ENCODE measurements at places on chromosomes 3 and 15.

GRCh38 chr15:57472861-57473260, 96.6 kb downstream of the CGNL1 start:
- no peak for DNase-seq

- no peak for DNase-seq
Measured at GRCh38 chr3:188796122-188796631, 375.6 kb upstream of the TPRG1 start.

DNA sequence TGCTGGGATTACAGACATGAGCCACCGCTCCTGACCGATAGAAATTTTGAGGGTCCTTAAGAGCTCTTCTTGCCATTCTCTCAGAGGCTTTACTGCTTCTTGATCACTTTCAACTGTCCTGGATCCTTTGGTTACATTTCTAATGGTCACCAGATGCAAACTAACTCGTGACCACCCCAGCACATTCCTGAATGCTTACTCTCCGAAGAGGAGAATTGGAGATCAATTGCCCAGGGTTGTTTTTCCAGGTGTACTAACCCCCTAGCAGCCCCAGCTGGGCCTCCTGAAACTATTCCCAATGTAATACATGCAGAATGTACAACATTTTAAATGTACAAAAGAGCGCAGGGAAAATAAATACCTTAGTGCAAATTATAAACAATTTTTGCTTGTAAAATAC, 65.1 kb upstream of the TBL1XR1 start:
- DNase-seq: no peak

- no peak for DNase-seq
Measured at GRCh38 chr3:12884186-12884680, 42.9 kb upstream of the RPL32 start.

GRCh38 chr15:29103824-29104565, 165.6 kb downstream of the NSMCE3 start:
- no peak for DNase-seq

- no peak for DNase-seq
Measured at GRCh38 chr3:156814295-156814694, 11.9 kb upstream of the LEKR1 start.

DNA sequence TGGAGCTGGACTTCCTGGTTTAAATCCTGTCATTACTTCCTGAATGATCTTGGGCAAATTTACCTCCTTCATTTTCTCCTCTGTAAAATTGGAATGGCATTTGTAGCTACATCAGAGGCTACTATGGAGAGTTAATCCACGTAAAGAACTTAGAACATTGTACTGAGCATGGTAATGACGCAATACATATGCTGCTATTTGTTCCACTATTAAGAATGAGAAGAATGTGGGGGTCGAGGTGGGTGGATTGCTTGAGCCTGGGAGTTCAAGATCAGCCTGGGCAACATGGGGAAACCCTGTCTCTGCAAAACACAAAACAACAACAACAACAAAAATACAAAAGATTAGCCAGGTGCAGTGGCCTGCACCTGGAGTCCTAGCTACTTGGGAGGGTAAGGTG, 250.6 kb downstream of the RYR3 start:
- DNase-seq: no peak

- no peak for DNase-seq
Measured at GRCh38 chr3:169659096-169659819, 4.3 kb downstream of the MECOM start.

DNA sequence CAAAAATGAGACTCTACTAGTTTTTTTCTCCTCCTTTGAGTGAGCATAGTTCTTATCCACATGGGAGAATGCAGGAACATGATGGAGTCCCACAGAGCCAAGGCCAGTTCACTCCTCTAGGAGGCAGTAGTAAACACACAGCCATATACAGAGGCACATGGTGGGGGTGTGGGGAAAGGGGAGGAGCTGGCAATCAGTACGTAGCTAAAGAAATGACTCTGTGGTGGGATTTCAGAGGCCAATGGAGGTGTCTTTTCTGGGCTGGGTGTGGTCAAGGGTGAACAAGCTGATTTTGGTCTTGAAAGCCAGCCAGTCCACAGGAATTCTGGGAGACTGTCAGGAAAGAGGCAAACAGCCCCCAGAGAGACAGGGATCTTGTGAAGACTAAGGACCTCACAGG, 6.6 kb upstream of the RAB11A start:
- DNase-seq: no peak

DNA sequence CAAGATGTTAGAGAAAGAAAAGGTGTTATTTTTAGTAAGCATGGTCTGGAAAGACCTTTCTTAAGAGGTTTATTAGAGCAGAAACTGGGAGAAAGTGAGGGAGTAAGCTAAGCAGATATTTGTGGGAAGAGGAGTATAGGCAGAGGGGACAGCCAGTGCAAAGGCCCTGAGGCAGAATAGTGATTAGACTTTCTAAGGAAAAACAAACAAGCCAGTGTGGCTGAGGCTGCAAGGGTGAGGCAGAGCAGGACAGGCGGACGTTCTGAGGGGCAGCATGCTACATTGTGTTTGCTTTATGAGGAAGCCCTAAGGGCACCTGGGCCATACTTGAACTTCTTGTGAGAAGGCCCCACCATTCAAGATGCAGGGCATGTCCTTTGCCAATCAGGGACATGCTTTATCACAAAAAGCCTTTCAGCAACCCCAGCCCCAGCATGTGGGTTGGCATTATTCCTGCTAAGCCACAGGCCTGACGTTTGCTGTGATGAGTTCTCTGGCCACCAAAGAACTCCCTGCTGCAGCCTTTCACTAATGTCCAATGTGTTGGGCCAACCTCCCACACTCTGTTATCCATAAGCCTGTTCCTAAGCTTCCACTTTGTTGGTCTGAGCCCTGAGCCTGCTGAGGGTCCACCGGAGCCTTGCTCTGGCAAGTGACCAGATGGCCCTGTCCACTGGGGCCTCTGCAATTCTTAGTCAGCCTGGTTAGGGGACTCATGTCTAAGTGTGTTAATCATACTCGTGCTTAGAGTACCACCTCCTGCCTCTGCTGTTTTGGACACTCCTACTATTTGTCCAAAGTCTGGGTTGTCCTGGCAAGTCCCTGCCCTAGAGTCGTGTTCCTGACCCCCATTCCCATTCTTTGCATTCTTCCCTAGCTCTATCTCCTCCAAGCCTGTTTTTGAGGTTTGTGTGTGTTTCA, 209.9 kb upstream of the CTNNB1 start:
- no peak for DNase-seq

DNA sequence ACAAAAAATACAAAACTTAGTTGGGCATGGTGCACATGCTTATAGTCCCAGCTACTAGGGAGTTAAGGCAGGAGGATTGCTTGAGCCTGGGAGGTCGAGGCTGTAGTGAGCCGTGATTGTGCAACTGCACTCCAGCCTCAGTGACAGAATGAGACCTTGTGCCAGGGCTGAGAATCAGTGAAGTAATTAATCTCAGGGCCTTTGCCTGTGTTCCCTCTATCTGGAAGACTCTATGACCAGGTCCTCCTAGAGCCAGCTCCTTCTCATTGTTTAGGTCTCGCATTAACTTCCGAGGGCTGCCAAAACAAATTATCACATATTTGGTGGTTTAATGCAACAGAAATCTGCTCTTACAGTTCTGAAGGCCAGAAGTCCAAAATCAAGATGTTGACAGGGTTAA, 41.4 kb upstream of the FLNB start:
- no peak for DNase-seq

- DNase-seq: no peak
Measured at GRCh38 chr3:49656541-49657112, 17.5 kb upstream of the APEH start.

GRCh38 chr3:189789432-189789831, 158.2 kb downstream of the TP63 start:
- DNase-seq: no peak

GRCh38 chr3:84042399-84043106, 916.2 kb upstream of the CADM2 start:
- DNase-seq: no peak

GRCh38 chr3:111636366-111636885, 41.3 kb upstream of the ZBED2 start:
- no peak for DNase-seq

GRCh38 chr3:101677436-101678286, 729 bp upstream of the ZBTB11 start:
- DNase-seq: no peak

- no peak for DNase-seq
Measured at GRCh38 chr3:126618021-126618420, 36.9 kb downstream of the TXNRD3 start.

GRCh38 chr3:105830836-105831235, 38.0 kb downstream of the CBLB start:
- no peak for DNase-seq

GRCh38 chr3:8658306-8659212, 14.0 kb upstream of the SSUH2 start:
- no peak for DNase-seq

GRCh38 chr3:90221900-90222299, 1114.5 kb downstream of the EPHA3 start:
- DNase-seq: no peak

- DNase-seq: no peak
Measured at GRCh38 chr15:92930776-92931175, 30.7 kb downstream of the CHD2 start.

- no peak for DNase-seq
Measured at GRCh38 chr15:42182328-42182886, 25.7 kb downstream of the VPS39 start.

DNA sequence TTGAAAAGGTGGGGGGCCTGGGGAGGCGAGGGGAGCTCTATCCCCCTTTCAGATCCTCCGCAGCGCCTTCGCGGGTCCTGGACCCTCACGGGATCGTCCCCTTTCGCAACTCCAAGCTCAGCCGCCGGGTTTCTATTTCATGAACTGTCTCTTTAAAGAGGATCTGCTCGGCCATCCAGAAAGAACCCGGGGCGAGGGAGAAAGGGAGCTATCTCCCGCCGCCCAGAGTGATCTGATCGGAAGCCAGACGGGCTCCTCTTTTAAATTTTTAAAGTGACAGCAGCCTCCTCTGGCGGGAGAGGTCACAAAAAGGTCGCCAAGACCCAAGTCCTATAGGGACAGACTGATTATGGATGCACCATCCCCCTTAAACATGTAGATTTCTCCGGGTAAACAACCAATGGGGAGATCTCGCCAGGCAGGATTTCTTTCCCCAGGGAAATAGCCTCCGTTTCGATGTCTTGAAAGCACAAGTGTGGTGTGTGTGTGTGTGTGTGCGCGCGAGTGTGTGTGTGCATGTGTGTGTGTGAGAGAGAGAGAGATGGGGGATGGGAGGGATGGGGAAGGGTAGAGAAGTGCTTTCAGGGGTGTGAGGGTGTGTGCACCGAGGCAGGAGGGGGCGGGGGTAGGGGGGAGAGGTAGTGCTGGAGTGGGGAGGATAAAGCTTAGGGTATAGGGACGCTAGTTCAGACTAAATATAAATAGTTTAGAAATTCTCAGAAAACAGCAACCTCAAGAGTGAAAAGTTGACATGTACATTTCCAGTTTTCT, 516.1 kb downstream of the MECOM start:
- no peak for DNase-seq

DNA sequence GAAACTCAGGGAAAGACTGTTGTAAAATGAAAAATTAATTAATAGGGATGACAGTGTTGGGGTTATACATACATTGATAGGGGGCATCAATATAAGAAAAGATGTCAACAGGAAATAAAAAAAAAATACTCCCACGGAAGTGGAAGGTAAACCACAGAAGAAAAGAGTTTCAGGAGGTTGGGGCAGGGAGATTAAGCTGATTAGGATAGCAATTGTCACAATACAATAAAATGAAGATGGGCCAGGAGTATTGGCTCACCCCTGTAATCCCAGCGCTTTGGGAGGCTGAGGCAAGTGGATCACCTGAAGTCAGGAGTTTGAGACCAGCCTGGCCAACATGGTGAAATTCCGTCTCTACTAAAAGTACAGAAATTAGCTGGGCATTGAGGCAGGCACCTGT, 536.1 kb downstream of the AGBL1 start:
- no peak for DNase-seq

DNA sequence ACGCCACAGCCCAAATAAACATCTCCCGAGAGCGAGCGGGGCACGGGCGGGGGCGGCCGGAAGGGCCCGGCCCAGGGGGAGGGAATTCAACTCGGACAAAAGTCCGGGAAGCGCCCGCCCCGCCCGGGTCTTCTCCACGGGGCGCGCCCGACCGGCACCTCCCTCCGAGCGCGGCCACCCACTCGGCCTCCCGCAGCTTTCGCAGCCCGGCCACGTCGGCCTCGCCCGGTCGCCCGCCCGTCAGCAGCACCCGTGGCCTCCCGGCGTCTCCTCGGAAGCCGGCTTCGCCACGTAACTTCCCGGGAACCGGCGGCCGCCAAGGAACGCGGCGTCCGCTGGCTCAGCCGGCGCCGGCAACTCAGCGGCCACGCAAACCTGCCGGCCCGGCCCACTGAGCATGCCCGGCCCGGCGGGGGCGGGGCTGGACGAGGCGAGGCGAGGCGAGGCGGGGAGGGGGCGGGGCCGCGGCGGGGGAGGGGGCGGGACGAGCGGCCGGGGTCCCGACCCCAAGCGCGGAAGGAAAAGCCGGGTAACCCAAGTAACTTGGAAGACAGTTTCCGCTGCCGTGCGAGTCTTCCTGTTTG, at the start of gene TJP1:
Gene TJP1 (minus strand): TSS at position 369 of the 584 bp plus-strand sequence. CDS start 440 bp downstream, outside the sequence.
- no peak for DNase-seq

DNA sequence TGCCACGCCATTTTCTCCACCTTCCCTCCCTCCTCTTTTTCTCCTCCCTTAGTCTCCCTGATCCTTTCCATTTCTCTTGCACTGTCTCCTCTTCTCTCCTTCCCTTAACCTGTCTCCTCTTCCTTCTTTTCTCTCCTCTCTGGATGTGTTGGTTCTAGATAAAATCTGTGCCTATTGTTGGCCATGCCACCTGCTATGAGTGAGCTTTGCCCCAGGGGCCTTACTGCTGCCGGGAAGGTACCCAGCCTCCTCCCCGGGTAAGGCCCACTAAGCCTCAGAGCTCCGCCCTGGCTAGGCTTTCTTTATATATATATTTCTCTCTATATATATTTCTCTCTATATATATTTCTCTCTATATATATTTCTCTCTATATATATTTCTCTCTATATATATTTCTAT, 14.7 kb downstream of the GPD1L start:
- DNase-seq: no peak

DNA sequence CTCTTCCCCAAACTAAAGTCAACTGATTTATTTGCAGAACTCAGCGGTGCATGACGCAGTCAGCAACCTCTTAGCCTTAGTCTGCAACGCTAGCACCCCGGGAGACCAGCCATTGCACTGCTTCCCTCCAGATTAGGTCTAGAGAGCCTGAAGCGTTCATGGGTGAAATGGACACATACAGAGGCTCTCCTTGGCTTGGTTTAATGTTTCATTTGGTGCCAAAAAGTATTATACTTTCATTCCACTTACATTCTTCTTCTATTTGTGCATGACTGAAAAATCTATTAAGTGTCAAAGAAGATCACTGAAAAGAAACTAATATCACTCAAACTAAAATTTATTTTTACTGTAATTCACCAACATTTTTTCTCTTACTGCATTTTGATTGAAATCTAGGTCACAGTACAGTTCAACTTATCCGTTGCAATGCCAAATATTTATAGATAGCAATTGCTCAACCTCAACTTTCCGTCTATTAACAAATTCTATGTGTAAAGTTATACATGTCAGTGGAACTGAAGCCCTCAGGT, 116.2 kb downstream of the ROBO1 start:
- DNase-seq: no peak

GRCh38 chr3:195558602-195559001, 15.5 kb upstream of the PPP1R2 start:
- no peak for DNase-seq

- DNase-seq: no peak
Measured at GRCh38 chr15:42939841-42940240, 19.3 kb upstream of the TTBK2 start.
